ENCODE measurements at places on chromosomes 7 and 10.

GRCh38 chr7:45591101-45591906 lies 17.1 kb downstream of the ADCY1 start:
- DNase-seq: no peak

DNA sequence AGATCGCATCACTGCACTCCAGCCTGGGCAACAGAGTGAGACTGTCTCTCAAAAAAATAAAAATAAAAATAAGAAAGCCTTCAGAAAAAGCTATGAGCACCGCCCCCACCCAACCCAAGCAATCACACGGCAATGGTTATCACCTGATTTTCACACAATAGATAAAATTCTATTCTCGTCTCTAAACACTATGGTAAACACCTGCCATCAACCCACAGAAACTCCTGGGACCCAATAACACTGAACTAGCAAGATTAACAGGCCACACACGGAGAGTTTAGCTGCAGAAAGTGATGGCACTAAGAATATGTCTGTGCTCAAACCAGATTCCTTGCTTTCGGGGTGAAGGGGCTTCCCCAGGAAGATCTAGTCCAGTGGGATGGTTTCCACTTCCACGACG lies 173.8 kb downstream of the DIP2C start:
- DNase-seq: no peak

DNA sequence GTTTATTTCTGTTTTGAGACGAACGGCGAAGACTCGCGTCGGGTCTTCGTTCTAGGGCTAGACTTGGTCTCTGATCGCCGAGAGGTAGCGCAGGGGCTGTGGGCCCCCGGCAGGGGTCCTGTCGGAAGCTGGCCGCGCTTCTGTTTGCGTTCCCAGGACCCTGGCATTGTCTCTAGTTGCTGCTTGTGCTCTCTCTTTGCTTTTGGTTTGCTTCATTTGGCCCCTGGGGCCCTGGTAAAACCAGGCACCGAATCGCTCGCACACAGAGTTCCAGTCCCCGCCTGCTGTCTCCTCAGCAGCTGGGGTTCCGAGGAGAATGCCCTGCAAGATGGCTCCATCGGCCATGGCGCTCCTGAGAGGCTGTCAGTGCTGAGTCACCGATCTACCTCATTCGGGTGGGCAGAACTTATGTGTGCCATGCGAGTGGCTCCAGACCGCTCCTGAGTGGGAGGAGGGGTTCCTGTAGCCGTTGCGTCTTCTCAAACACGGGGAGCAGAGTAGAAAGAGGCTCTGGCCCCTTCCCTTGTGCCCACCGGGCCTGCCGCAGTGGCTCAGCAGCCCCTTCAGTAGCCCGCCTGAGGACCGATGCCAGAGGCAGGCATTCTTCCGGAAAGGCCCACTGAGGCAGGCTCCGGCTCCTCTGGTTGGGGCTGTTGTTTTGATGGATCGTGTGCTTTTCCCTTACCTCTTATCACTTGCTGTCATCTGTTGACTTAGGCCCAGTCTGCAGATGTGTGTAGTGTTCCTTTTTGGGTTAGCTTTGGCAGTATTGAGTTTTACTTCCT lies 826 bp downstream of the CHPF2 start:
- no peak for DNase-seq

DNA sequence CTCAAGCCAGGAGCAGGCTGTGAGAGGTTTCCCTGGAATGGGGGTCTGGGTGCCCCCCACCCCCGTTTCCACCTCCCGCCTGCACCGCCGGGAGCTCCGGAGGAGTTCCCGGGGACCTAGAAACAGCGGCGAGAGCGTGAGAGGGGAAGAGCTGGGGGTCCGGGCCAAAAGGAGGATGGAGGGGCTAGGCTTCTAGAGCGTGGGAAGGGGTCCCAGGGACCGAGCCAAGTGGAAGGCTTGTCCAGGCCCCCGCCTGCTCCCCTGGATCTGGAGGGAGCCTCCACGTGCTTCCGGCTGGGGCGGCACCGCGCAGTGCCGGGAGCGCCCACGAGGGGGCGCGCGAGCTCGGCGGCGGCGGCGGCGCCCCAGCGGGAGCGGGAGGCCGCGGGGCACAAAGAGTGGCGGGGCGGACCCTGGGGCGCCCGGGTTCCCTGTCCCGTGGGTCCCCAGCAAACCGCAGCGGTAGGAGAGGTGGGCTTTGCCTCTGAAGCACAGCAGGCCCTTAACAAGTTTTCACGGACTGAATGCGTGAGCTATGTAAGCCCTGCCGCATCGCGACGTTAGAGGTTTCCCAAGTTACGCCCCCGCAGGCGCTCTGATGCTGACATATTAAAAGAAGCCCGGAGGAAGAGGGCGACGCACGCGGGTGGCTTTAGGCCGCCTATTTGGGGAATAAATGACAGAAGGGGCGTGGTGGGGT lies 104.4 kb upstream of the LRRC4 start:
- DNase-seq: peak; percentile 15

GRCh38 chr7:2670720-2671391 lies 17.1 kb upstream of the AMZ1 start:
- DNase-seq: peak; percentile 63

DNA sequence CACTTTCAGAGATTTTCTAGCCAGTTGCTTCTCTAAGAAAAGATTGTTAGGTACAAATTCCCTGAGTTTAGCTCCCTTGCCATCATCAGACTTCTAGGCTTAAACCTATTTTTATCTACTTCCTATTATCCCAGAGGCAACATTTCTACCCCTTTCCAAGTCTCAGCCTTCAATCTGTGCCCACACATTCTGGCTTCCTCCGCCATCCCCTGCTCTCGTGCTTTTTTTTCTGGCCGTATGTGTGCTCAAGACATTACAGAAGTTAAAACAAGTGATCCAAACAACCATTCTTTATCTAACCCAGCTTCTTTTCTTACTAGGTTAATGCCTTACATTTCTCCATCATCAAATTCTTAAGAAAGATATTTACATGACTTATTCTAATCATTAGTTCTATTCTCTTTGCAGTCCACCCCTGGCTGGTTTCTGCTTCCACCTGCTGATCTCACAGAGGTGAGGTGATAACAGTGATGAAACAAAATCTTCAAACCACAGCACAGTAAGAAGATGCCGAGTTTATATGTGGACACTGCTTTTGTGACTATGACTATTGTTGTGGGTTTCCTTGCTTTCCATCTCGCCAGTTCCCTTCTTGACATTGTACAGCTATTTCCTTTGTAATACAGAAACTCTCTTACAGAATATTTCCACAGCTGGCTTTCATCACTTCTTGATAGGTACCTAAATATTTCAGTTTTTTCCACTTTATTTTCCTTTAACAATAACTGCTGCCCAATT lies 18.3 kb upstream of the CDK6 start:
- DNase-seq: no peak

GRCh38 chr10:125984865-125985495 lies 88.6 kb downstream of the FANK1 start:
- DNase-seq: no peak

GRCh38 chr7:116741625-116742316 lies 69.8 kb downstream of the MET start:
- DNase-seq: no peak

GRCh38 chr7:149790146-149790548 lies 16.8 kb upstream of the ZNF467 start:
- no peak for DNase-seq

- DNase-seq: no peak
These were observed 1022.2 kb upstream of the LRRTM3 start for GRCh38 chr10:65903620-65904019.

- DNase-seq: no peak
These were observed 77.0 kb upstream of the NMT2 start for GRCh38 chr10:15245530-15245929.

DNA sequence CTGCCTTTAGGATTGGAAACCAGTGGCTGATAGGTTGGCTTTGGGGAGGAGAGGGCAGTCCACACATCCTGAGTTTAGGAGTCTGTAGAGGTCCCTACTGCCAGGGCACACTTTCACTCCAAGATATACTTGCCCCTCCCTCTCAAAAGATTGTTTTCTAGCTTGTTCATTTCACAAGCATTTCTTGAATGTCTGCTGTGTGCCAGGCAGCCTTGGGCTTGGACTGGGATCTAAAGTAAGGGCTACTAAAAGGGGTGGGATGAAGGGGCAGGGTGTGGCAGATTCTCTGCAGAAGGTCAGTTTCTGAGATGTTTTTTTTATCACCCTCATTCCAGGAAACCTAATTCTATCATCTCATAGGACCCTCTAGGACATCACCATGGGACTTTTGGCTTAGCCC lies 272.4 kb downstream of the SKAP2 start:
- DNase-seq: no peak

DNA sequence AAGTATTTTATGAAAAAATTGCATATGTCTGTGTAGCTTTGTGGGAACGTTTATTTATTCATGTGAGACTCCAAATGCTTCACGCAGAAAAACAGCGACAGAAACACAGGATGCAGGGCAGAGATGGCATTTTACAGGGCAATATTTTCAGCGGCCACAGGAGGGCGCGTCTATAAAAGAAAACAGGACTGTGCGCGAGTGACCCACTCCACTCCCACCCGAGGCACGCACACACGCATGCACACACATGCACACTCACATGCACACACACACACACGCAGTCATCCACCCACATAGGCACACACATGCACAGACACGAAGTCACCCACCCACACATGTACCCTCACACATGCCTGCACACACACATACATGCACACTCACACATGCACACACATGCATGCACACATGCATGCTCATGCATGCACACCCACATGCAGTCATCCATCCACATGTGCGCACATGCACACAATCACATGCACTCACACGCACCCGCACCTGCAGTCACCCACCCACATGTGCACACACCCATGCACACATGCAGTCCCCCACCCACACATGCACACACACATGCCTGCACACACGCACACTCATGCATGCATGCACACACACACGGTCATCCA lies 96.3 kb downstream of the DNAJB6 start:
- DNase-seq: no peak

- no peak for DNase-seq
These were observed 286.7 kb downstream of the DPP6 start for GRCh38 chr7:154338701-154339506.

- DNase-seq: no peak
These were observed 10.5 kb upstream of the SCART1 start for GRCh38 chr10:133442967-133443924.

- DNase-seq: no peak
These were observed 92.3 kb upstream of the ELMO1 start for GRCh38 chr7:37540917-37541316.

GRCh38 chr7:132453826-132454225 lies 122.4 kb downstream of the PLXNA4 start:
- no peak for DNase-seq

DNA sequence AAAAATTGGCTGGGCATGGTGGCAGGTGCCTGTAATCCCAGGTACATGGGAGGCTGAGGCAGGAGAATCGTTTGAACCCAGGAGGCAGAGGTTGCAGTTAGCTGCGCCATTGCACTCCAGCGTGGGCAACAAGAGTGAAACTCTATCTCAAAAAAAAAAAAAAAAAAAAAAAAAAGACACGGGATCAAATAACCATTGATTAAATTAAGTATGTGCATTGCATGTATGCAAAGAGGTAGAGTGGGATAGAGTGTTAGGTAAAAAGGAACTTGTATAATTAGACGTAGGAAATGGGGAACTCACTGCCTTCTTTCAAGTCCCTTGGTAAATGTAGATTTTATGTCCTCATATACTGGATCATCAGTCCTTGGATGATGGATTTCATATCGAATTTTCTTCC lies 13.1 kb downstream of the VCL start:
- no peak for DNase-seq

- no peak for DNase-seq
These were observed 284.8 kb downstream of the PLXNA4 start for GRCh38 chr7:132291481-132291880.

DNA sequence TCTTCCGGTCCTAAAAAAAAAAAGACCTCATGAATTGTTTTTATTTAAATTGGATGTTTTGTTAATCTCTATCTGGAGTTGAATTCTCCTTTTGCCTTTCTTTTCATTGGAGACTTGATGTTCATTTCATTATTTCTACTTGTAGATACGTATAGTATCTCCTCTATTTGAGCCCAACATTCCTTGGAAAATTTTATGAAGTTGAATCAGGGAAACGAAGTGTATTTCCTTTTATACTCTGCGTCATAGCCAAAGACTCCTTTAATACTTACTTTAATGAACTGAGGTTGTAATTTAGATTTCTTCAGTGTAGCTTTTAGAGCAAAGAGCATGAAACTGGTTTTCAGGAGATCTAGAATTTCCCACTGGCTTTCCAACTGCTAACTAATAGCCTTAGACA lies 132.4 kb downstream of the KIAA1217 start:
- DNase-seq: no peak

DNA sequence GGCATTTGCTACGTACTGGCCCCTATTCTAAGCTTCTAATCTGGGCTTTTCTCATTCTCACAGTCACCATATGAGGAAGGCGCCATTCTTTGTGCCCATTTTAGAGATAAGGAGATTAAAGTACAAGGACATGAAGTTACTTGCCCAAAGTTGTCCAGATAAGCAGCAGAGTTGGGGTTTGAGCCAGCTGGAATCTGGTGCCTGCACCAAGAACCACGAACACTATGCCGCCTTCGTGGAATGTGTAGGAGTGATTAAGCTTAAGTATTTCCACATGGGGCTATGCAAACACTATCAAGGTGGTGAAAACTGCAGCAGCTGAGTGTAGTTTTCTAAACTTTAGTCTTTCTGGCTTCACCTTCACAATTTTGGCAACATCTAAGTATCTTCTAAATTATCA lies 342.7 kb upstream of the ETV1 start:
- no peak for DNase-seq

DNA sequence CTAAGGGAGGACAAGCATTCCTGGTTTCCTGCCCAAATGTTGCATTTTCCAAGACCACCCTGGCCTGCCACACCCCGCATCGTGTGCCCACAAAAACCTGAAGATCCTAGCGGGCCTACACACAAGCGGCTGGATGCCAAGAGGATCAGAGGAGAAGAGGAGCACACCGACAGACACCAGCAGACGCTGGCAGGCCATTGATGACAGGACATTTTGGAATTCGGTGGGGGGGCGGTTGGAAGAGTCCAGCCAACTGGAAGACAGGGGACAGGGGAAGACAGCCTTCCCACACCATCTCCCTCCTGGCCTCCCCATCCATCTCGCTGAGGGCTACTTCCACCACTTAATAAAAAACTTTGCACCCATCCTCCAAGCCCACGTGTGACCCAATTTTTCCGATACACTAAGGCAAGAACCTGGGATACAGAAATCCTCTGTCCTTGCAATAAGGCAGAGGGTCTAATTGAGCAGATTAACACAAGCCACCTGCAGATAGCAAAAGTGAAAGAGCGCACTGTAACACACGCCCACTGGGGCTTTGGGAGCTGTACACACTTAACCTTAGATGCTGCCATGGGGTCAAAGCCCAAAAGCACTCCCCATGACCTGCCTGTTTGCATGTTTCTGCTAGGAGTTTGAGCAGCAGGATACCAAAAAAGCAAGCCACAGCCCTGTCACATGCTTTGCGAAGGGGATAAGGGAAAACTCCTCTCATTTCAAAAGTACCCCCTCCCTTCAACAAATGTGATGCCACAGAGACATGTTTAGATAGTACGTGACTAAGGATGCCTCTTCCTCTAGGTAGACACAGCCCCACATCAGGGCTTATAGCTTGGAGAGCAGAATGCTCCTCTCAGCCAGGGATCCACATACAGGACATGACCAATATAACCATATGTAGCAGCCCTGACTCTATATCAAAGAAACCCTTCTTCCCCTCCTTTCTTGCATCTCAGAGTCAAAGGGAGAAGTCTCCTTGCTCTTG lies 13.4 kb upstream of the SMNDC1 start:
- no peak for DNase-seq

All from activated CD8-positive, alpha-beta memory T cell treated with anti-CD3 and anti-CD28 coated beads for 1 hour (primary cell).